ENCODE measurements at places on chromosomes 1 and 21.

DNA sequence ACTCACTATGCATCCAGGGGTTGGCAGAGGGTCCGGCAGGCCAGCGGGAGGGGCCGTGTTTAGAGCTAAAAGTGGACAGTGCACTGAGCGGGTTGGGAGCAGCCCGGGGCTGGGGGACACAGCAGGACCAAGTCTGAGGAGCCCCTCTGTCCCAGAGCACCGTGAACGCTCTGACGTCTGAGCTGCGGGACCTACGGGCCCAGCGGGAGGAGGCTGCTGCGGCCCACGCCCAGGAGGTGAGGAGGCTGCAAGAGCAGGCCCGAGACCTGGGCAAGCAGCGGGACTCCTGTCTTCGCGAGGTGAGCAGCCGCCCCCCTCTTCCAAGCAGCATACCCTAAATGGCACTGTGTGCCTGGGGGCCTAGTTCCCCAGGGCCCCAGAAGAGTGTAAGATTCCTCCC is 25.8 kb downstream of the MFAP2 start:
- DNase-seq = no peak

DNA sequence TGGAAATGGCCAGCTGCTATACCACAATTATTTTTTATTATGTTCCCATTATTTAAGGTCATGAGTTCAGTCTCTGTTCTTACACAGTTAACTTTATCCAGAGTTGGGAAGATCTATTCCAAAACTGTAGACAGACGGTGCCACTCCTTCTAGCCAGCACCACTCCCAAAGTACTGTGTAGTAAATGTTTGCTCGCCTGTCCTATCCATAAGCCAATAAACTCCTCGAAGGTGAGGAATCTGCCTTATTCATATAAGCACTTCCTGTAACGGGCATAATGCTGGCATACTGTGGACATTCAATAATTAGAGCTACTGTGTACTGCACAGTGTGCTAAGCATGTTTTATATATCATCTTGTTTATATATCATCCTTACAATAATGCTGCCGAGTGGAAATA is 26.1 kb upstream of the STMN1 start:
- DNase-seq = no peak

DNA sequence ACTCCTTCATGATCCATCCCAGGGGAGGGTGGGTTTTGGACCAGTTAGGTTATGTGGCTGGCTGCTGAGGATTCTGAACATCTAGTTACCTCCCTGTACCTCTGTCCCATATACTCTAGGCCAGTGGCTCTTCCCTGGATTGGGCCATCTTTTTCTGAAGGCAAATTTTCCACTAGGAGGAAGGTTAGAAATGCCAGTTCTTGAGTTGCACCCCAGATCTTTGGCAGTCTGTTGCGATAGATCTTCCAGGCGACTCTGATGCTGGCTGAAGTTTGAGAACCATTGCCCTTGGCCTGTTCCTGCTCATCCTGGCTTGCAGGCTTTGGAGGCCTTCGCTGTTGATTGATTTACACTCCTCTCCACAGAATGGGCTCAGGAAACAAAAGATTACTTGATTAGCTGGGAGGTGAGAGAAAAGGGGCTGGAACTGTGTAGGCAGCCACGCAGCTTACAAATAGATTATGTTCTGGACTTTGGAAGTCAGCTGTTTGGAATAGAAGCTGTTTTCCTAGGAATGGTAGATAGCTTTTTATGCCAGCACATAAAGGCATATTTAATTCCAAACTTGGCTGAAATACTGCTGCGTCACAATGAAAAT is 110.1 kb downstream of the MRPS6 start:
- no peak for DNase-seq

GRCh38 chr1:49523764-49524163 is 500.0 kb downstream of the AGBL4 start:
- no peak for DNase-seq

DNA sequence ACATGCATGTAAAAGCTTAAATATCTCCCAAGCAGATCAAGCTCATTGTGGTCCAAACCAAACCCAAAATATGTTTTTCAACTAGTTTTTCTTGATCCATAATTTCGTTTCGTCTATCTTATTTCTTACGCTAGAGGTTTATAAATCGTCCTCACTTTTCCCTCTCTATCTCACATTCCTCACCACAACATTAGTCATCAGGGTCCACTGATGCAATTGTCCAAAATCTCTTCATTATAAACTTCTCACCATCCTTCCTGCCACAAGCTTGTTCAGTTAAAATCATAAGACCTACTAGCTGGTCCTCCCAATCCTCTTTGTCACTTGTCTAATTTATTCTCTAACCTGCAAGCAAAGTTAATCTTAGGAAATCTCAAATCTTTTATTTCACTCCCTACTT is 173.0 kb upstream of the PALMD start:
- DNase-seq = no peak

- DNase-seq = no peak
These were observed 21.9 kb downstream of the FAM3B start for GRCh38 chr21:41338455-41338854.

DNA sequence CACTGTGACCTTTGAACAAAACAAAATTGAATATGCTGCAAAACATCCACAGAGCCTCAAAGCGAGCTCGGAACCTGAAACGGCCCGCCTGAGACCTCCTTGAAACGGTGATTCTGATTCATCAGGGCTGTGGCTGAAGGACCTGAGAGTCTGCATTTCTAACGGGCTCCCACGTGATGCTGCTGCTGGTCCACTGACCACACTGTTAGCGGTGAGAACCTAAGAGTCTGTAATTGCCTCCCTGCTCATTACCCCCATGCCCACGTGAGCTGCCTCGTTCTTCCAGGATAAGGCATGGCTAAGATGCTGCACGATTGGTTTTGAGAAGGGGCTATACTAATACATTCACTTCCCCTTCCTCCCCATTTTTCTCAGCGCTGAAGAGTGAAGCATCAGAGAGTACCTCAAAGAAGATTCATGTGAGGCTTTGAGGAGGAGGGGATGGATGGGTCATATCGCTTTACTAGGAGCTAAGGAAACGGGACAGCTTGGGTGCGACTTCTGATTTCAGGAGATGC is 9.7 kb downstream of the TLR5 start:
- DNase-seq = no peak

- no peak for DNase-seq
These were observed 36.2 kb downstream of the CASQ2 start for GRCh38 chr1:115732316-115732715.

DNA sequence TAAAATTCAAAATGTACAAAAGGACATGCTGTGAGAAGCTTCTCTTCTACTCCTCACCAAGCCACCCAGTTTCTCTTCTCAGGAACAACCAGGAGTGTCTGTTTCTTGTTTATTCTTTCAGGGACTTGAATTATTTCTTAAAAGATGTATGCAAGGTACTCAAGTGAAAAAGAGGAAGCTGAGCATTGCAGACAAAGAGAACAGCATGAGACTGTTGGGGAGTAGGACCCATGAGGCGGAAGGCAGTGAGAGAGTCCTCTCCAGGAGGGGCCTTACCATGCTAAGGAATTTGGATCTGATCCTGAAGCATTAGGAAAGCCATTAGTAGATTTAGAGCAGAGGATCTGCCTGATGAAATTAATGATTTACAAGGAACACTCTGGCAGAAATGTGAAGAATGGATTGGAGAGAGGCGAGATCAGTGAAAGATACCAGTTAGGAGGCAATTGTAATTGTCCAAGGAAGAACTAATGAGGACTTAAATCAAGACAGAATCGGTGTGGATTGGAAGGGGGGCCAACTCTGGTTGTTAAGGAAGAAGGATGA is 14.7 kb upstream of the SSX2IP start:
- no peak for DNase-seq
